ENCODE measurements at places on chromosomes 1 and 21.

DNA sequence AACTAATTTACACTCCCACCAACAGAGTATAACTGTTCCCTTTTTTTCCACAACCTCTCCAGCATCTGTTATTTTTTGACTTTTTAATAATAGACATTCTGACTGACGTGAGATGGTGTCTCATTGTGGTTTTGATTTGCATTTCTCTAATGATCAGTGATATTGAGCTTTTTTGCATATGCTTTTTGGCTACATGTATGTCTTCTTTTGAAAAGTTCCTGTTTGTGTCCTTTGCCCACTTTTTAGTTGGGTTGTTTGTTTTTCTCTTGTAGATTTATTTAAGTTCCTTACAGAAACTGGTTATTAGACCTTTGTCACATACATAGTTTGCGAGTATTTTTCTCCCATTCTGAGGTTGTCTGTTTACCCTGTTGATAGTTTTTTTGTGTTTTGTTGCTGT, 375.2 kb downstream of the MATN1 start:
- DNase-seq, result no peak

- DNase-seq, result no peak
These were observed 533.1 kb downstream of the KIF26B start for GRCh38 chr1:245687636-245688535.

- DNase-seq, result no peak
These were observed 11.2 kb downstream of the TNFRSF1B start for GRCh38 chr1:12177999-12178441.

GRCh38 chr1:60950224-60951063, 131.9 kb upstream of the NFIA start:
- DNase-seq, result no peak

DNA sequence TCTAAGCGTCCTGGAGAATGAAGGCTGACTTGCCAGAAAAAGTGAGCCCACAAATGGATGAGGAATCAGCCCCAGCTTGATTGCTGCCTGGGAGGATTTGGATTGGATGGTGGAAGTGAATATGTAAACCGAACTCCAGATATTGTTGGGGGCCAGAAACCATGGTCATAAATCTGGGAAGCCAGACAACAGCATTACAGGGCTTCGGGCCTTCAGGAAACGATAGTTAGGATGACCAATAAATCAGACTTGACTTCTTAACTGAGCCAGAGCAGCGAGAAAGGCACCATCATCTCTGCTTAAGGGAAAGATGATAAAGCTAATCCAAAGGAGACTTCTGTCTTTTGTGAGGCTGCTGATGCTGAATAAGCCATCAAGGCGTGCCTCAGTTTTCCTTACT, 26.6 kb downstream of the FAM78B start:
- no peak for DNase-seq

DNA sequence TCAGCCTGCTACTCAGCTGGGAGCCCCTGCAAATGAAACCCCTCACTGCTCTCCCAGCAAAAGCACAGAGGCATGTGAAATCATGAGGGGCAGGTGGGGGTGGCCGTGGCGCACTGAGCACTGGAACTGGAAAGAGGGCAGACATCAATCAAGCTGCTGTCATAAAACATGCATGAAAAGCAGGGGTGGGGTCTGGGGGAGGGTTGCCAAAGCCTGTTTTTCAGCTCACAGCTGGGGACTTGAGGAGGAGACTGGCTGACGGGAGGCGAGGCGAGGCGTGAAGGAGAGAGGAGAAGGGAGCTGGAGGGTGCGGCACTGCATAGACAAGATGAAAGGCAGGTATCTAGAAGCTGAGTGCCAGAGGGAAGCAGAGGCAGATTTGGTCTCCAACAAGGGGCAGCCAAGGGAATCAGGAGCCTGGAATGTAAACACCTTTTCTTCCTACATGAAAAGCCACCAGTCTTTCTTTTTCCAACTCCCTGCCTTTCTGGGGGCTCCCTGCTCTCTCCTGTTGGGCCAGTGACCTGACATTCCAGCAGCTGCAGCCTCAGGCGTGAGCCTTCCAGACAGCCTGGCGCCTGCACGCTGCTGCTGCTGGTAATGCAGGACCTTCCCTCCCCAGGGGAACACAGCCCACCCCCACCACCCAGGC, 87.0 kb downstream of the NMNAT2 start:
- no peak for DNase-seq

DNA sequence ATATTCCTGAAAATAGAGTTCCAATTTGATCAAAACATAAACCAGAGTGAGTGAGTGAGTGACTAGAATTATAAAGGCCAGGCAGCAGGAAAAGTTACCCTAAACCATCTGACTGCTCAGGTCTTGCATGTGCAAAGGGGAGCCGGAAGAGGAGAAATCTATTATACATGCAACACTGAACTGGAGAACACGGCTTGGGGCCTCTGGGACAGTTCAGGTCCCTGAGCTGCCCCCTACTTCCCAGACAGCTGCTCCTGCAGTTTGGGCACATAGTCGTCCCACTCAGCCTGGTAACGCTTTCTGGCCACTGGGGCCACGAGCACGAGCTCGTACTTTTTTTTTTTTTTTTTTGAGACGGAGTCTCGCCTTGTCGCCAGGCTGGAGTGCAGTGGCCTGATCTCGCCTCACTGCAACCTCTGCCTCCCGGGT, 40.1 kb downstream of the PTPRC start:
- DNase-seq, result no peak

- no peak for DNase-seq
These were observed 16.0 kb upstream of the ZBTB8B start for GRCh38 chr1:32448773-32449456.

GRCh38 chr1:63046539-63046938, 262.6 kb downstream of the ATG4C start:
- DNase-seq, result no peak

DNA sequence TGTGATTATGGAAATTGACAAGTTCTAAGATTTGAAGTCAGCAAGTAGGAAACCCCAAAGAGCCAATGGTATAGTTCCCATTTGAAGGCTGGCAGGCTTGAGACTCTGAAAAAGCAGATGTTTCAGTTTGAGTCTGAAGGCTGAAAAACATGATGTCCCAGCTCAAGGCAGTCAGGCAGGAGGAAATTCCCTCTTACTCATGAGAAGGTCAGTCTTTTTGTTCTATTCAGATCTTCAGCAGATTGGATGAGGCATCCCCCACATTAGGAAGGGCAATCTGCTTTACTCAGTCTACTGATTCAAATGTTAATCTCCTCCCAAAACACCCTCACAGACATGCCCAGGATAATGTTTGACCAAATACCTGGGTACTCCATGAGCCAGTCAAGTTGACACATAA, 372.5 kb upstream of the ST6GALNAC5 start:
- DNase-seq, result no peak

DNA sequence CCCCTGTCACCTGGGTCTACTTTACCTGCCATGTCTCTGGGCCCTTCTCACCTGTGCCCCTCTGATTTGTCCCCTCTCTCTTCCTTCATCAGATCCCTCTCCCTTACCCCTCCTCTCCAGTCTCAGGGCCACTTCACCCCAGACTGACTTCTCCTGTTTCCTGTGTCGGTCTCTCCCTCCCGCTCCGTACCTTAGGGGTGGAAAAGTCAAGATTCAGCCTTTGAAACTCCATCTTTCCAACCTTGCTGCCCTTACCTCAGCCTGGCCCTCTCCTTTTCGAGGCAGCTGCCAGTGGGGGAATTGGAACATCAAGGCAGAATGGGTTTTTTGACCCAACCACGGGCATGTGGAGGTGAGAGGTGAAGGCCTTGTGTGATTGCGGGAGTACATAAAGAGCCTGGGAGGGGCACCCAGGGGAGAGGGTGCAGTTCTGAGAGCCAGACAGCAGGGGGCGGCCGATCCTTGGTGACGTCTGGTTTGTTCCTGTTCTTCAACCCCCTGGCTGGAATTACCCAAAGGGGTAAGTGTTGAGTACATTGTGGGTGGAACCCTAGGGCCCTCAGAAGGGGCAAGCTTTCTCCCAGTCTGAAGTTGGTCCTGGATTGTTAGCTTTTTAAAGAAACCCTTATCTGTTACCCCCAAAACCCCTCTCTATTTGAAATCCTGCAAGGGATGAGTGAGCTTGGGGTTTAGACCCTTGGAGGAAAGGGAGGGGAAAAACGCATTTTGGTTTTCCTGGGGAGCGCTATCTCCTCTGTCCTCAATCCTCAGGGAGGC, 12.3 kb upstream of the DMBX1 start:
- peak; percentile 93 for DNase-seq

GRCh38 chr1:91897016-91897415, 11.1 kb upstream of the TGFBR3 start:
- no peak for DNase-seq

GRCh38 chr1:116514708-116515525, 55.9 kb downstream of the CD58 start:
- no peak for DNase-seq

DNA sequence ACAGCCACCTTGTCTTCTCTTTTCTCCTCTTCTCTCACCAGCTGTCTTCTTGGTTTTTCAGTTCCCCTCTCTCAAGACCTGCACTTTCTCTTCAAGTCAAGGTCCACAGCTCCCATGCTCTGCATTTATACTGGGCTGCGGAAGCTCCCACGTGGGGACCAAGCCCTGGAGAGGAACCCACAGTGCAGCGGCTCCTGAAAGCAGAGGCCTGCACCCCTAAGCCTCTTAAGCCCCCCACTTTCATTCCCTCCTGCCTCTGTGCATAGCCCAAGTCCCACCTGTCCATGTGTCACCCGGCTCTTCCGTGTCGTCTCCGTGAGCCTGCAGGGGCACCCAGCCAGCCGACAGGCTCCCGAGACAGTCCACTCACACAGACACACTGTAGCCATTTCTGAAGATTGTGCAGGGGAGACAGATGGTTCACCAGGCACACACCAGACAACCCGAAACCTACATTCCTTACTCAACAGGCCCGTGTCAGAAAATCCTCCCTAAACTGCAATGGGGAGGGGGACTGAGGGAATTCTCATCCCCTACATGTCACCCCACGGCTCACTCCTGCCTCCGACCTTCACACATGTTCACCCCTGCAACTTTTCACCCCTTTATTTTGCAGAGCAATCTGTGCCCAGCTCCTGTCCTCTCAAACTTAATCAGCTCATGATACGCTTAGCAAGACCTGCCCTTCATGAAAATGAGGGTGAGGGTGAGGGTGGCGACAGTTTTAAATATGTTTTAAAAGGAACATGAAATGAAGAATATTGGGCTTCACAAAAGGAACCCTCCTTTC, 6.3 kb downstream of the MX2 start:
- no peak for DNase-seq

DNA sequence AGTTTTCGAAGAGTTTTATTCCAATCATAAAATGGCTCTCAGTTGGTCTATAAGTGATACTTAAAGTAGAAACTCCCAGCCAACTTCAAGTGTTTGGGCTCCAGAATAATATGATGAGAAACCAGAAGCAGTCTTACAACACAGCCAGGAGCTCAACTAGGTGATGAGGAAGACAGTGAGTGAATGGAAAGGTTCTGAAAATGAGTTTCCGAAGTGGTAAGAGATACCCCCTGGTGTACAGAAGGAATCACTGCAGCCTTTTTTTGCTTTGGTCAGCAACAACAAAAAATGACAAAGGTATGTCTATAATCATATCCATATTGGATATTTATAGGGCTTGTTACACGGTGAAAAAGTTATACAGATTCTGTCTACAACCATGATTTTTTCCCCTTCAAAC, 16.5 kb downstream of the KRTAP19-1 start:
- no peak for DNase-seq

DNA sequence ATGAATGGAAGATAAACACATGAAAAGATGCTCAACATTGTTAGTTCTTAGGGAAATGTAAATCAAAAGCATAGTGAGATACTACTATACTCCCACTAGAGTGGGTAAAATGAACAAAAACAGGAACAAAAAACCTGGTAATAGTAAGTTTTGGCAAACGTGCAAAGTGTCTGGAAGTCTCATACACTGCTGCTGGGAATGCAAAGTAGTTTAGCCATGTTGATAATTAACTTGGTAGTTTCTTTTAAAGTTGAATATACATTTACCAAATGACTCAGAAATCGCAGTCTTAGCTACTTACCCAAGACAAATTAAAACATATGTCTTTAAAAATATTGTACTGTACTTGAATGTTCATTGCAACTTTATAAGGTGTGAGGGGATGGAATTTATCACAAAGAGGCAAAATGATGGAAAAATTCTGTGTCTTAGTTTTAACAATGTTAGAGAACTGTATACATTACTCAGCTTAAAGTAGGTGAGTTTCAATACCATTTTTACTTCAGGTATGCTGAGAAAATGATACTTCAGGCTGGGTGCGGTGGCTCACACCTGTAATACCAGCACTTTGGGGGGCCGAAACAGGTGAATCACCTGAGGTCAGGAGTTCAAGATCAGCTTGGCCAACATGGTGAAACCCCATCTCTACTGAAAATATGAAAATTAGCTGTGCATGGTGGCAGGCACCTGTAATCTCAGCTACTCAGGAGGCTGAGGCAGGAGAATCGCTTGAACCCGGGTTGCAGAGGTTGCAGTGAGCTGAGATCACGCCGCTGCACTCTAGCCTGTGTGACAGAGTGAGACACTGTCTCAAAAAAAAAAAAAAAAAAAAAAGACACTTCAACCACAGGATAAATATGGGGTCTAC, 102.3 kb downstream of the PDE4B start:
- no peak for DNase-seq

- DNase-seq, result peak; percentile 99
These were observed 110.5 kb upstream of the SLC25A33 start for GRCh38 chr1:9428601-9429341.

- no peak for DNase-seq
These were observed 11.3 kb downstream of the TXNIP start for GRCh38 chr1:145985129-145985501.

GRCh38 chr1:56715156-56715555, 70.0 kb downstream of the PRKAA2 start:
- DNase-seq, result no peak

DNA sequence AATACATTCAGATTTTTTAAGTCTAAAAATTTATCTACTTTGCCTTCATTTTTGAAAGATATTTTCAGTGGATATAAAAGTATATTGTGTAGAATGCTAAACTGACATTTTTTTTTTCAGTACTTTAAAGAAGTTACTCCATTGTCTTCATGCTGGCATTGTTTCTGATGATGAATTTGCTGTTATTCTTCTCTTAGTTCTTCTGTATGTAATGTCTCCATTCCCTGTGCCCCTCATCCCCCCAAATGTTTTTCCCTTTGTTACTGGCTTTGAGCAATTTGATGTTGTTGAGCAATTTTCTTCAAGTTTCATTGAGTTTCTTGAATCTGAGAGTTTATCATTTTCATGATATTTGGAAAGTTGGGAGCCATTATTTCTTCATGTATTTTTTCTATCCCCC, 20.8 kb upstream of the VANGL1 start:
- no peak for DNase-seq

GRCh38 chr1:170494369-170494768, 37.6 kb upstream of the GORAB start:
- DNase-seq, result no peak

GRCh38 chr1:223711173-223711572, 1.2 kb upstream of the CAPN2 start:
- DNase-seq, result no peak

- no peak for DNase-seq
These were observed 65.2 kb downstream of the SYT2 start for GRCh38 chr1:202645097-202645476.

DNA sequence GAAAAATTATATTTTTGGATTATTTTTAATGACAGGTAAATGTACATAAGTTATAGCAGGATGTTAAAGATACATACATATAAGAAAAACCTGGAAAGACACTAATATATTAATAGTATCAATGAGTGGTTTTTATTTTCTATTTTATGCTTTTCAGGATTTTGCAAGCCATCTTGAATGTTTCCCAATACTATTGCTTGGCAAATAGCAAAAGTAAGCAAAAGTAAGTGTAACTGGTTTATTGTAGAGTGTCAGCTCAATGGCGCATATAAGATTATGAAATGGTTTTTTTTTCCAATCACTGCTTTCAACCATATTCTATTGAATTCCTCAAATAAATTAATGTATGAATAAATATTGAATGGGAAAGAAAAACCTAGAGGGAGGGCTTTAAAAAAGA, 36.4 kb downstream of the ZNF684 start:
- DNase-seq, result no peak

- DNase-seq, result no peak
These were observed 425.1 kb downstream of the SETD4 start for GRCh38 chr21:35635261-35635660.

Data from posterior cingulate gyrus (tissue), 11 donors.